Left lung (tissue), 14 donors: ENCODE measurements at places on chromosomes 2 and 18. TPM values are rescaled to one million over a fixed set of nuclear protein-coding genes. Genes with fewer than 3 reads are reported as not detected.

- no peak for DNase-seq
Observed at GRCh38 chr2:200828572-200829257, 17.0 kb downstream of the BZW1 start.

GRCh38 chr2:65402323-65402722 is 30.1 kb downstream of the SPRED2 start:
- no peak for DNase-seq

DNA sequence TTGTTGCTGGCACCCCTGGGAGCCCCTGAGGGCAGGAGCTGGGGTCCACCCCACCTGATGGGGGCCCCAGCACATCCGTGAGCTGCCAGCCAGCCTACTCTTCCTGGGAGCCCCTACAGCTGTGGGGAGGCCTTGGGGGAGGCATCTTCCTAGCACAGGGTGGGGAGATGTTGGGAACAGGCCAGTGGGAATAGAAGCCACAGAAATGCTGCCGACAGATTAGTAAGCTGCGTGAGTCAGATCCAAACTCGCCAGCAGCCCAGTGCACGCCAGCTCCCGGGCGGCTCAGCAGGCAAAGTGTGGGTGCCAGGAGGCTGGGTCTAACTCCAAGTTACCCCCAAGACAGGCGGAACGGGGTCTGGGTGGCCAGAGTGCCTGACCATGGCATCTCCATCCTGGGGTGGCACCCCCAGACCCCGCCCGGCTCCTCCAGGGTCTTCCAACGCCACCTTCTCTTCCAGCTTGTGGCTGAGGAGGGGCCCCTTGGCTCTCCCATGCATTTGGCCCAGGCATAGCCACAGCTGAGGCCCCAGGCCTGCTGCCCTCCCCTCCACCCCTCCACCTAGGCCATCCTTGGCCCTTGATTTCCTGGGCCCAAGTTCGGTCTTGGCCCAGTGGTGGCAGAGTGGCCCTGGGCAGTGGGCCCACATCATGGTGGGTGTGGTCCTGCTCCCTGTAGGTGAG is 15.3 kb downstream of the CROCC2 start:
- peak; percentile 76 for DNase-seq

- peak; percentile 88 for DNase-seq
Observed at GRCh38 chr2:33475224-33476130, 972 bp upstream of the RASGRP3 start.

GRCh38 chr2:78263571-78263970 is 741.4 kb upstream of the LRRTM4 start:
- DNase-seq, result no peak

DNA sequence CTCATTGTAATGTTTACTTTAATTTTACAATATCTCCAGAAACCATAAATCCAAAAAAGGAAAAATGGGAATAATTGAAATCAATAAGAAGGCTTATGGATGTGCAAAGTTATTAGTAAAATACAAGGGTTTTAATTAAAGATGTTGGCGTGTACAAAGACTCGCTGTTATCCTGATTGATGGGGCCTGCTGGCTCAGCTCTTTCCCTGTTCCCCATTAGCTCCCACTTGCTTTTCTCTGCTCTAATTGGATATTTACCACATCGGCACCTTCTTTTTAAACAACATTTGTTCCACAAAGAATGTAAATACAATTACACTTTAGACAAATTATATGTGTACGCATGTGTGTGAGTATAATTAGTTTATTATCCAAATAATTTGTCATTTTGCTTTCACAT is 796.6 kb downstream of the ERBB4 start:
- DNase-seq, result no peak

- peak; percentile 85 for DNase-seq
Observed at GRCh38 chr2:24920098-24920808, at the start of gene ADCY3. Gene ADCY3 (minus strand): TSS chr2:24920237. CDS start chr2:24918987, 1,250 bp downstream.

- no peak for DNase-seq
Observed at GRCh38 chr2:16104315-16104948, 164.1 kb downstream of the MYCN start.

DNA sequence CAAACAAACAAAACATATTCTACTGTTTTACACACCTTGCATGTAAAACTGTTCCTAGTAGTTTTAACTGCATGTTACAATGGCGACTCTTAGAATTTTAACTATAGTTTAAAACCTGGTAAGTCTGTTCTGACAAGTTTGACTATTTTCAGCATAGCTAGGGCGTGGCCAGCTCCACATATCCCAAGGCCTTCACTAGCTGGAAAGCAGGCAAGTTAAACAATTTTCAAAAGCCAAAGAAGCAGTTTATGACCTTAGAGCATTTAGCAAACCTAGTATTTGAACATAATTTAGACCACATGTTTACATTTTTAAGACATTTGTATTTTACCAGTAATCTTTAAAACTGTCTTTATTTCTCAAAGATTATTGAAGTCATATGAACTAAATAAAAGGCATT is 402.8 kb upstream of the SYT4 start:
- DNase-seq, result no peak

GRCh38 chr2:40367032-40367431 is 84.9 kb downstream of the SLC8A1 start:
- no peak for DNase-seq

- DNase-seq, result no peak
Observed at GRCh38 chr2:147273106-147273505, 571.7 kb upstream of the ACVR2A start.

GRCh38 chr18:31576670-31577069 is 15.0 kb upstream of the TTR start:
- DNase-seq, result no peak

DNA sequence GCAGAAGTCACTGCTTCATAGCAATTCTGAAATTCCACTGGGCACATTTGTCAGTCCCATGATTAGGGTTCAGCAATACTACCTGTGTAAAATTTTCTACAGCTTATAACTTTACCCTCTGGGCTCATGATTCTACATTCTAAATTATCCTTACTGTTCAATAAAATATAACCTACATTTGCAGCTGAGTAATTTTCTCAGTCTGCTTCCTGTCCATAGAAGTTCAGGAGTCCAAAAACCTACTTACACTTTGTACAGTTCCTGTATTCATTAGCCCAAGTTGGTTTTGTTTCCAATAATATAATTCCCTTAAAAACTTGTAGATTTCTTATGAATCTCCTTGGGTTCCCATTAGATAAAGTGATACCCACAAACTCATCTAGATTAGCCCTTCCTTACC is 295.3 kb downstream of the SP3 start:
- DNase-seq, result no peak

- DNase-seq, result no peak
Observed at GRCh38 chr2:215828528-215829184, 184.7 kb downstream of the MREG start.

GRCh38 chr18:21762181-21762772 is 21.7 kb downstream of the MIB1 start:
- no peak for DNase-seq

DNA sequence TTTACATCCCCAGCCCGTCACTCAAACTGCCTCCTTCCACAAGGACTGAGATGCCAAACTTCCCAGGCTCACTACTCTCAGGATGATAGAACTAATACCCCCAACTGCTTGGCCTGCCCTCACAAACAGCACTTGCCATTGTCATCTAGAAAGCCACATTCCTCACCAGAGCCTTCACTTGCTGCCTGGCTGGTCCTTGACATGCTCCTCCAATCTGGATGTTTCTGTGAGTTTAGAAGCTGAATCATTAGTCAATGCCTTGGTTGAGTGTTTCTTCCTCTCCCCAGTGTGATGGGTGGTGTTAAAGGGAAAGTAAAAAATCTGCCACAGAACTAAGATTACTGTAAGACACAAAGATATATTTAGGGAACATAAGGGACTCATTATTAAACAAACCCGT is 52.5 kb downstream of the MARCHF4 start:
- no peak for DNase-seq

COL4A4 gene
- 9.0 TPM for polyA plus RNA-seq

KLHL30 gene
- 0.06 TPM for polyA plus RNA-seq

AQP12A gene
- not detected for polyA plus RNA-seq

SLC11A1 gene
- 0.82 TPM for polyA plus RNA-seq
